GM12891 (cell line): ENCODE measurements at places on chromosomes 4 and X.

GRCh38 chrX:36963069-36963808 lies 44.9 kb upstream of the FAM47C start:
- no peak for DNase-seq

GRCh38 chr4:105291925-105292324 lies 145.2 kb downstream of the TET2 start:
- DNase-seq = no peak

DNA sequence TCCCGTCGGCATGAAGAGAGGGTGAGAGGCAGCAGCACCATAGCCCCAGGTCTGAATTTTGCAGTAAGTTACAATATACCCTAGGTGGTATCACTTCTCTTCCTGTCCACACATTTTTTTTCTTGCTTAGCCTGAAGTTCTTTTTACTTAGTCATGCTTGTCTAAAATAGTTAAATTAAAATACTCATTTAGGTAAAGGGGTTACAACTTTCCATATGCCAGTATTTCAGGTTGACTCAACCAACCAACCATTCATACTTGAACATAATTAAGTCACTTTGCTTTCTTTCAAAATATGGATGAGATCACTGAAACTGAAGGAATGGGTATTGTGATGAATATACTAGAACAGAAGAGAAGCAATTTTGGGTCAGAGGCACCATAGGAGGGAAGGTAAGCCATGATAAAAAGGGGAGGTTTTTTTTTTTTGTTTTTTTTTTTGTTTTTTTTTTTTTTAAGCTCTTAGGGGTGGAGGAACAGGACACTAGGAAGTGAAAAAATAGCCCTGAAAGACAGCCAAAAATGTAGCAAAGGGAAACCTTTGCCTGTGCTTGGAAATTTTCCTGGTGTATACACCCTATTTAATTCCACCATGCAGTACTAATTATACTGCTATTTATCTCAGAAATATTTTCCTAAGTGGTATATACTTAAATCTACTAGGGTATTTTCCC lies 41.8 kb downstream of the RPS6KA3 start:
- DNase-seq = no peak

DNA sequence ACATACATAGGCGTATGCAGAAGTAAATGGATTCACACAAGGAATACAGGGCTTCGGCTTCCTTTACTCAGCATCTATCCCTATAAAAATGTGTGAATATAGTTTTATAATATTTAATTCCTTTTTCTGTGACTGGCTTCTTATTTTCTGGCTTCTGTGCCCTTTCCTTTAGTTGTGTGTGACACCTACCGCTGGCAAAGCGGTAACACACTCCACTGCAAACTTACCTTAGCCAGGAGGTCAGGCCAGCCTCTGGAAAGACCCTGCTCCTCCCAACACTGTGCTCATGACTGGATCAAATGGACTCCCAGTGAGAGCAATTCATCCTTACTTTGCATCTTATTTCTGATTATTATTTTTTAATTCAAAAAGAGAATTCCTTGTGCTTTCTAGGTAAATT lies 244.2 kb downstream of the ANK2 start:
- DNase-seq = no peak

DNA sequence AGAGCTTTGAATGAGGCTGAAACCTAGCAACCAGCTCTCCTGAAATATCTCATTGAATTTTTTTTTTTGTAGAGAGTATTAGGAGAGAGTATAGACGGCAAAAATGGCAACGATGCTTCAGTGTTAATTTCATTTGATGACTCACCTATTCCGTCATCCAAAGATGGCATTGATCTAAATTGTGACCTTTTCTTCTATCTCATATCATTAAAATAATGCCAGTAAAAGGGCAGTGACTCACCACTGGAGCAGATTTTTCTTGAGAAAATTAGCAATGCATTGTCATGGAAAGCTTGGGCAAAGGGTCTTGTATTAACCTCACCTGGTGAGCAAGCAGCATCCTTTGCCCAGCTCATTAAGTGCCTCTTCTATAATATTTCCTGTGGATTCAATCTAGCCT lies 19.6 kb downstream of the VMA21 start:
- DNase-seq = no peak
